ENCODE measurements at places on chromosomes 2 and 18. TPM values are rescaled to one million over a fixed set of nuclear protein-coding genes. Genes with fewer than 3 reads are reported as not detected.

Gene VWC2L
- total RNA-seq = not detected

Gene BCL2
- total RNA-seq = 60.5 TPM

Gene GCG
- total RNA-seq = not detected

Gene NEU4
- total RNA-seq = not detected

Gene GPBAR1
- total RNA-seq = 0.72 TPM

Gene HOXD1
- not detected for total RNA-seq

Gene ICOS
- 87.2 TPM for total RNA-seq

Gene CRYBA2
- total RNA-seq = not detected

Gene PMAIP1
- total RNA-seq = 82.8 TPM

Gene CTLA4
- 37.7 TPM for total RNA-seq

- DNase-seq = no peak
Observed at GRCh38 chr2:57881998-57882888, 164.4 kb upstream of the VRK2 start.

DNA sequence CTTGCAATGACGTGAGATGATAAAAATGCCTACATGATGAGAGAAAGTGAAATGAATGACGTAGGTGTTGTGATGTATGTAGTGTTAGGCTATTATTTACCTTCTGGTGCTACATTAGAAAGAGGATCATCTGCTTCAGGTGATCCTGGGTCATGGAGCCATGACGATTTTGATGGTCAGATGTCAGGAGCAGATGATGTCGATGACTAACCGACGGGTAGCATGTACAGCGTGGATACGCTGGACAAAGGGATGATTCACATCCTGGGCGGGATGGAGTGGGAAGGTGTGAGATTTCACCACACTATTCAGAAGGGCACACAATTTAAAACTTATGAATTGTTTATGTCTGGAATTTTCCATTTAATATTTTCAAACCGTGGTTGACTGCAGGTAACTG lies 43.5 kb upstream of the ACVR1C start:
- no peak for DNase-seq

DNA sequence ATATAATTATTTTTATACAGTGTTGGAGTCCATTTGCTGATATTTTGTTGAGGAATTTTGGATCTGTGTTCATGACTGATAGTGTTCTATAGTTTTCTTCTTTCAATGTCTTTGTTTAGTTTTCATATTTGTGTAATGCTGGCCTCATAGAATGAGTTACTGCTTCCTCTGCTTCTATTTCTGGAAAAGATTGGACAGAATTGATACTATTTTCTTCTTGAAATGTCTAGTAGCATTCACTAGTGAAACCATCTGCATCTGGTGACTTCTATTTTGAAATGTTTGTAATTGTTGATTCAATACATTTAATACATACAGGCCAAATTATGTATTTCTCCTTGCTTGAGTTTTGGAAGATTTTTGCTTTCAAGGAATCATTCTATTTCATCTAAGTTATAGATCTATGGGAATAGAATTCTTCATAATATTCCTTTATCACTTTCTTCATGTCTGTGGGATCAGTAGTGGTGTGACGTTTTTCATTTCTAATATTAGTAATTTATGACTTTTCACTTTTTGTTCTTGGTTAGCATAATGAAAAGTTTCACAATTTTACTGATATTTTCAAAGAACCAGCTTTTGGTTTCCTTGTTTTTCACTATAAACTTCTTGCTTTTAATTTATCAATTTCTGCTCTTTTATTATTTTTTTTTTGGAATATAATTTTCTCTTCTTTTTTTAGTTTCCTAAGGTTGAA lies 509.9 kb upstream of the VRK2 start:
- DNase-seq = no peak

DNA sequence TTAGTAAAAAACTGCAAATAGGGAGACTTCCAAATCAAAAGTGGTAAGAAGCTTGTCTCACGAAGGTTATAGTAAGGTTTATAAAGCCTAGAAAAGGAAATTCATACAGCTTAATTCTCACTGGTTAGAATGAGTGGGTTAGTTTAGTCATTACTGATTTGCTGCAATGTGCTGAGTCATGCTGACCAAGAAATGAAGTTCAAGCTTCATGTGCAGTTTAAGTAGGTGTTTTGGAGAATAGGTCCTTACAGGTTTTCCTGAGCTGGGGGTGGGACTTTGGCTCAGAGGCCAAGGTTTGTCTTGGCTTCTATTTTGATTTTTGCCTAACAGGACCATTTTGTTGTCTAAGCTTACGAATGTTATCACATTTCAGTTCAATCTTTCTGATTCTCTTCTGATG lies 15.1 kb downstream of the CLIP4 start:
- DNase-seq = no peak

DNA sequence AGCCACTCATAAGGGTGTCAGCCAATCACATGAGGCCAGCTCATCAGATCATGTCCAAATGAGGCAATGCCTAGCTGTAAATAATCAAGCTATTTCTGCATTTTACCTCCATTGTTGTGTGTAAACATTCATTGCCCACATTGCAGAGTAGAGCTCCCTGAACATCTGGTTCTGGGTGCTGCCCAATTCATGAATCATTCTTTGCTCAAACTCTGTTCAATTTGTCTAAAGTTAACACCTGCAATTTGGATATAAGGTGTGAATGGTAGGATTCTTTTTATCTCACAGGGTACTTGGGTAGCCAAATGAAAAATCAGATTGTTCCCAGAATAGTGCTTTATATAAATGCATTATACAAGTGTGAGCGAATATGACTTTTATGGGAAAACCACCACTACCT lies 345.5 kb upstream of the NT5C1B start:
- DNase-seq = no peak

GRCh38 chr2:96685577-96686459 lies 43.3 kb downstream of the FER1L5 start:
- no peak for DNase-seq

DNA sequence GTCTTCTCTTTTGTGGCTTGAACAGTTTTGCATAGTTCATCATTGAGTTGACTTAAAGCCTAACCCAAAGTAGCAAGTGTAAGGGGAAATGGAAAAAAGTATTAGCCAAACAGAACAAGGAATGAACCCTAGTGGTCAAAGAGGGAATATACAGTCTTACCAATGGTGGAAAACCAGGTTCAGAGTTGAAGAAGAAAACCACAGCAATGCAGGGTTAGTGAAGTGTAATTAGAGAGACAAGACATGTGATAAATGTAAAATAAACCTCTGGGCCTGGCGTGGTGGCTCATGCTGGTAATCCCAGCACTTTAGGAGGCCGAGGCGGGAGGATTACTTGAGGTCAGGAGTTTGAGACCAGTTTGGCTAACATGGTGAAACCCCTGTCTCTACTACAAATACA lies 2.4 kb downstream of the TTN start:
- DNase-seq = no peak

GRCh38 chr2:160893581-160893980 lies 266.6 kb upstream of the TANK start:
- no peak for DNase-seq

- DNase-seq = no peak
Observed at GRCh38 chr2:181438261-181438660, 18.9 kb upstream of the ITGA4 start.

DNA sequence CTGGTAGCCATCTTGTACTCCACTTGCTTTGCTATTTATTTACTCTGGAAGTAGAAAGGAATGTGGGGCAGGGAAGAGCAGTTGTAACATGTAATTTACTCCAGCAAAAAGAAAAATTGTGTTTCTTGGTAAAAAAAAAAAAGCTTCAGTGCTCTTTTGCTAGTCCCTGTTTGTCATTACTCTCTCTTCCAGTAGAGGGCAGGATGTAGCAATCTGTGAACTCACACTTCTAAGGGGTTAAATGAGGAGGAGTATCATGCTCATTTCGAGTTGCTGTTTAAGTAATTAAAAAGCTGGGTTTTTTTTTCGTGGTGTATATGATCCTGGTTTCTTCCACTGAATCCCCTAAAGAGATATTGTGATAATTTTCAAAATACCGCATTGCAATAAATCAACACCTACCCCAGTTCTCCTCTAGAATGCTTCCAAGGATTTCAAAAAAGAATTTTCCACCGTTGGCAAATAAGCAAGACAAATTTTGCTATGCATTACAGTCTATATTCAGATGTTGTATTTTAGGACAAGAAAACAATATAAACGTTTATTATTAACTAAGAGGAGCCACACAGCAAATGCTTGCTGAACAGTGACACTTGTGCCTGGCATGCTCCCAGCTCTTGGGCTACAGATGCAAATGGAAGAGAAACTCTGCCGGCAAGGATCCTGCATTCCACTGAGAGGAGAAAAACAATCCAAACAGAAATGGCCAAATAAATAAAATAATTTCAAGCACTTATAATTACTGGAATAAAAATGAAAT lies 261.6 kb downstream of the ASXL3 start:
- no peak for DNase-seq

DNA sequence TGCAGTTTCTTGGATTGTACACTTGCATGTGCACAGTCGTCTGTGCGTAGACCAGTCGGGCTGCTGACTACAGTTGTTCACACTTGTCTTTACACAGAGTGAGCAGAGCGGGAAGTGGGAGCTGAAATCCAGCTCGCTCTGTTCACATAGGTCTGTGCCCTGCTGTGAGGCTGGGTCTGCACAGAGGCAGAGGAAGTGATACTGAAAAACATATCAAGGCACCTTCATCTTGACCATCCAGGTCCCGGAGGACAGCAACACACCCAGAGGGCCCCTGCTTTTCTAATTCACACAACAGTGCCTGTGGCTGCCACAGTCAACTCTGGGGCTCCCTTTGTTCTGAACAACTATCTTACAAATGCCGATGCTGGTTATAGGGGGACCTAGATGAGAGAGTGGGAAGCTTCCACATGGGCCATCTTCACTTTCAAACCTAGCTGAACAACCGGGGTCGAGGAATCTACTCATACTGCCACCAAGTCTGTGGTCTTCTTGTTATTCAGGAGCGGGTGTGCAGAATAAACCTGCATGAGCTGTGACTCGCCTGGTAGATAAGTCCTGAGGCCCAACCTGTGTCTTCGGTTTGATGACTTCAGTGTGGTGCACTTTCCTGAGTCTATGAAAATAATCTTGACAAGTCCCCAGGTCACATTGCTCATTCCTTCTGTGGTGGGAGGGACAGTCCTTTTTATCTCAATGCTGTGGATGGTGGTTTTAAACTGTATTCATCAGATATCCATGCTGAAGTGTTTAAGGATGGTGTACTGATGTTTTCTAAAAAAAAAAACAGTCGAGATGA lies 3.5 kb upstream of the ADNP2 start:
- no peak for DNase-seq

DNA sequence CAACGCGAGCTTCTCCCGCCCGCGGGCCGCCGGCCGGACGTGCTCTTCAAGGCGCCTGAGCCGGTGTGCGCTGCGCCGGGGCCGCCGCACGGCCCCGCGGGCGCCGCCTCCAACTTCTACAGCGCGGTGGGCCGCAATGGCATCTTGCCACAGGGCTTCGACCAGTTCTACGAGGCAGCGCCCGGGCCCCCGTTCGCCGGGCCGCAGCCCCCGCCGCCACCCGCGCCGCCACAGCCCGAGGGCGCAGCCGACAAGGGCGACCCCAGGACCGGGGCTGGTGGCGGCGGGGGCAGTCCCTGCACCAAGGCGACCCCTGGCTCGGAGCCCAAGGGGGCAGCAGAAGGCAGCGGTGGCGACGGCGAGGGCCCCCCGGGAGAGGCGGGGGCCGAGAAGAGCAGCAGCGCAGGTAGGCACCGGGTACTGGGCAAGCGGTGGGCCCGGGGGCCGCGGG lies 676 bp downstream of the HOXD11 start:
- no peak for DNase-seq

DNA sequence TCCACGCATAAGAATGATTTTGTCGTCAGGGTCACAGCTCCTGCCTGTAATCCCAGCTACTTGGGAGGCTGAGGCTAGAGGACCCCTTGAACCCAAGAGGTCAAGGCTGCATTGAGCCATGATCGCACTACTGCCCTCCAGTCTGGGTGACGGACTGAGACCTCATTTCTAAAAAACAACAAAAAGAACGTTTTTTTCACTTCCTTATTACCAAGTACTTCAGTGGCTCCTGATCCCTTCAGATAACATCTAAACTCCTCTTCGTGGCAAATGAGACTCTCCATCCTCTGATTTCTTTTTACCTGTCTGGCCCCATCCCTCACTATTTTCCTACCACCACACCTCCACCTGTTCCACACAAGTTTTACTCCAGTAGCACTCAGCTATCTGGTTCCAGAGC lies 105.4 kb upstream of the TLK1 start:
- no peak for DNase-seq

- DNase-seq = no peak
Observed at GRCh38 chr2:96949701-96950350, 36.6 kb downstream of the FAM178B start.

- DNase-seq = no peak
Observed at GRCh38 chr2:143550500-143550899, 421.3 kb downstream of the ARHGAP15 start.

GRCh38 chr2:165609672-165610071 lies 140.2 kb downstream of the CSRNP3 start:
- DNase-seq = no peak

DNA sequence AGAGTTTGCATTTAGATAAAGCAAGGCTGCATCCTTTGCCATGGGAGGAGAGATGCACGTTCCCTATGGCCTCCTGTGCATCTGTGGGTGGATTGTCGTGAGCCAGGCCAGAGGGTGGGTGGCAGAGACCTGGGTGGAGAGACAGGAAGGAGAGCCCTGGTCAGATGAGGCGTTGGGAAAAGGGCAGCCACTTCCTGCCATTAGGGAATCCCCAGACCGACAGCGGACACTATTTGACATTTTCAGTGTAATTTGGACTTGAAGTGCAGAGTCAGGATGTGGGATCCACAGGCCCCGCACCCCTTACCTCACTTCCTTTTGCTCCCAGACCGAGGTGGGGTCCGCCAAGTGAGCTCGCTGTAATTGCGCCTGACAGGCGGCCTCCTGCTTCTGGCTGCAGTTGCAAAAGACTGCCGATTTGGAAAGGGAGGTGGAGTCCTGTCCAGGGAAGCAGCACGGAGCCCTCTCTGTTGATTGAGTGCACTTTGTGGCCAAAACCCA lies 150.0 kb downstream of the DYSF start:
- peak; percentile 42 for DNase-seq

DNA sequence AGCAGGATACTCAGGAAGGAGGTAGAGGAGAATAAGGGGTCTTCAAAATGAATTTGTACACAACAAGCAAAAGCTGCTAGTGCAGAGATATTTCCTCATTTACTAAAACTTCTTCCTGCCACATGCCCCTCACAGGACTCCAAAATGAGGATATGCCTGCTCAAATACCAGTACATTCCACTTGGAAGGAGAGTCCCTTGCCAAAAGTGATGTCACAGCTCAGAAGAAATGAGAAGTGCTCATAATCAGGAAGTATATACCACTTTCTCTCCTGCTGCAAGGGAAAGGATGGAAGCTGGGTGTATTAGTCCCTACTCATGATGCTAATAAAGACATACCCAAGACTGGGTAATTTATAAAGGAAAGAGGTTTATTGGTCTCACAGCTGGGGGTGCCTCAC lies 87.7 kb upstream of the FSHR start:
- no peak for DNase-seq

- DNase-seq = no peak
Observed at GRCh38 chr2:8465560-8465959, 216.3 kb upstream of the ID2 start.

Data from CD8-positive, alpha-beta memory T cell (primary cell).